ENCODE measurements at places on chromosomes 2 and 18.

DNA sequence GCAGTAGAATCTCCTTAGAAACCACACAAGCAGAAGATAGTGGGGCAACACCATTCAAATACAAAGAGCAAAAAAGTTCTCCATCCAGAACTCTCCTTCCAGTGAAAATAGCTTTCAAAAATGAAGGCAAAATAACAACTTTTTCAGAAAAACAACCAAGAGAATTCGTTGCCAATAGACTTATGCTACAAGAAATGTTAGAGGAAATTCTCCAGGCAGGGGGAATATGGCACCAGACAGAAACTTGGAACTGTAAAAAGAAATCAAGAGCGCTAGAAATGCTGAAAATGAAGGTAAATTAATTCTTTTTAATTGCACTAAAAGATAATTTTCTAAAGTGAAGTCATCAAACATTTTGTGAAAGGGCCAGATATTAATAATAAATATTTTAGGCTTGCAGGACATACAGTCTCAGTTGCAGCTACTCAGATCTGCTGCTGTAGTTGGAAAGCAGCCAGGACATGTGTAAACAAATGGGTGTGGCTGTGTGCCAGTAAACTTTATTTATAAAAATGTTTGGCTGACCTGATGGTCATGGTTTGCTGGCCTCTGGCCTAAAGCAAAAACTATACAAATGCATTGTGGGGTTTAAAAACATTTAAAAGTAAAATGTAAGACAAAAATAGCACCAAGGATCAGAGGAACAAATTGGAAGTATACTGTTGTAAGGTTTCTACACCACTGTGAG is 73.7 kb upstream of the TGFA start:
- DNase-seq: no peak

GRCh38 chr2:18959952-18960717 is 370.8 kb upstream of the NT5C1B start:
- no peak for DNase-seq

DNA sequence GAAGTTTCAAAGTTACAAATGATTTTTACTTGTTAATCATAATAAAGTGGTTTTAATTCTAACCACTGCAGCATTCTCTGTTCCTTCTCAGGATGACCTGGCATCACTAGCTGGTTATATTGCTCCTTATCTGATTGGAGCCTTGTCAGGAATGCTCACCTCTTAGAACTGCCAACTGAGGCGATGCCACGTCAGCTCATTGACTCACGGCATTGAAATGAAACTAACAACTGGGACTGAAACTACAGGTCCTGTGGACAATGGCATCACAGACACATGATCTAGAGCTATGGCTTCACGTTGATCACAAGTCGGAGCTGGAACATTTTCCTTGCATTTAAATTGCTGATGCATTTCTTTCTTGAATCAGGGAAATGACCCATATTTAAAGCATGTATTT is 54.9 kb upstream of the MAP2 start:
- DNase-seq: no peak

- DNase-seq: no peak
Measured at GRCh38 chr2:119434664-119435063, 3.0 kb downstream of the TMEM37 start.

DNA sequence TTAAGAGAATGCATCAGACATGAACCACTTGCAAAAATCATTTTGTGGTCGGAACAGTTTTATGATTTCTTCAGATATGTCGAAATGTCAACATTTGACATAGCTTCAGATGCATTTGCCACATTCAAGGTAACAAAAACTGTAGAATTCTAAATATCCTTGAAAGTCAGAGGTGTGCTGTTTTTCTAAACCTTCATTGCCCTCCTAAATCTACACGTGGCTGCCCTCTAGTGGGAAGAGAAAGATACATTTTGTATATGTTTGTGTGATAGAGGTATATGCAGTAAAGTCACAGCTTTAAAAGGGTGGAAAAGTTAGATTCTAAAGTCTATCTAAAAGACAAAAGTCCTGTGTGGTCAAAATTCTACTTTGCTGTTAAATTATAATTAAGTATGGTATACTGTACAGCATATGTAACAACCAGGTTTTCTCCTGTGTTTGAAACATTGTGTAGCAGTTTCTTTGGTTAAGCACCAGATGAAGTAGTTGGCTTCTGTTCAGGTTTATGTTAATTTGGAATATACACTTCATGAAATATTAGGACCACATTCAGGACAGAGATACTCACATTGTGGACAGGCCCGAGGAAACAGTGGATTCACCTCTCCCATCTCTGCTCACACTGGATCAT is 65.9 kb upstream of the ITM2C start:
- DNase-seq: no peak

Measured in amygdala (tissue), 56 donors.